ENCODE measurements at places on chromosomes 1 and 21. TPM values are rescaled to one million over a fixed set of nuclear protein-coding genes. Genes with fewer than 3 reads are reported as not detected.

DNA sequence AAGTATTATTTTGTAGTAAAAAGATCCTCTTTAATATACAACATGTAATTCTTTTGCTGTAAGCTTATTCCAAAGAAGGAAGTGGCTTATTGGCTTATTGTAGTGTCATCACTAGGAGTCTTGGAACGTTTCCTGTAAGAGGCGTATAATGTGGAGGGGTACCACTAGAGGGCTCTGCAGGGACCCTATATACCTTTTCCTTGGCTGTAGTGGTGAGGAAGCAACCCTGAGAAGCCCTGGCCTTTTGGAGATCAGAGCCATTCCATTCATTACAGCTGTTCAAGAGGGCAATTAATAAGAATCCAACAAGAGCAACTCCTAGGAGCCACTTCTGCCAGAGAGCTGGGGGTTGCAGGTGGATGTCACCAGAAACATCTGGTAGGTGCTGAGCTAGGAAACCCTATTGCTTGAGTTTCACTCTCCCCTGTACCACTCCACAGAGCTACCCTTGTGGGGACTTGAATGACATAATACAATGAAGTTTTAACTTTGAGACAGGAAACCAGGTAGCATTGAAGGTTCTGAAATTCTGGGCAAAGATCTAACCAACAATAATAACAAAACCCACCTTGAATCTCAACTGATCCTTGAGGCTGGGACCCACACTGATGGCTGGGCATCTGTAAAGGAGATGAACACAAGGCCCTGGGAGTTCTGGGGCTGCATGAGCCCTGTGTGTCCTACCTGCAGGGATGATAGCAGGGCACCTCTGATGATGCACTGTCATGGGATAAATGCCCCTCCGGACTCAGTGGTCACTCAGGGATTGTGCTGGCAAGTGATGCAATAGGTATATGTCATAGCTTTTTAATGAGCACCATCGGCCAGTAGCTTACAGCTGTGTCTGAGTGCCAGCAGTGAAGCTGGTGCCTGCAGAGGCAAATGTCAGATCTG lies 160.2 kb upstream of the COA6 start:
- no peak for DNase-seq

- DNase-seq = no peak
Measured at GRCh38 chr1:215407575-215407974, 159.5 kb upstream of the KCTD3 start.

GRCh38 chr1:221669441-221669840 lies 72.4 kb downstream of the DUSP10 start:
- no peak for DNase-seq

DNA sequence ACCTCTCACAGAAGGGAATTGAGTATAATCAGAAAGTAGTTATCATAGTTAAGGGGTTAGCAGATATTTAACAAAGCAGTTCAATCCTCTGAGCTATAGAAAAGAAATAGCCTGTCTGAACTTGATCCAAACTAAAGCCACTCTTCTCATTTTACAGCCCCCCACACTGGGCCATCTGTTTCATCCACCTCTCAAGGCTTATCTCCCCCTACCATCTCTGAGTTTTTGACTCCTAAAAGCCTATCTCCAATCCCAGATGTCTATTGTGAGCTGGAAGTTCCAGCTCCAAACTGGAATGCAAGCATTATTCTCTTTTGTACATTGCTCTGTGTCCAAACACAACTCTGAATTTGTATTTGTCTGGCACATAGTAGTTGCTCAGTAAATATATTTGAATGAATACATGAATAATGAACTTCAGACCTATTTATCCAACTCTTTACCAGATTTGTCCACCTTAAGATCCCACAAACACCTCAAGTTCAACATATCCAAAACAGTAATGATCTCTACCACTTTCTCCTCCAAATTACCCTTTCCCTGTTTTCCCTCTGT lies 98.1 kb downstream of the PLPP3 start:
- DNase-seq = no peak

DNA sequence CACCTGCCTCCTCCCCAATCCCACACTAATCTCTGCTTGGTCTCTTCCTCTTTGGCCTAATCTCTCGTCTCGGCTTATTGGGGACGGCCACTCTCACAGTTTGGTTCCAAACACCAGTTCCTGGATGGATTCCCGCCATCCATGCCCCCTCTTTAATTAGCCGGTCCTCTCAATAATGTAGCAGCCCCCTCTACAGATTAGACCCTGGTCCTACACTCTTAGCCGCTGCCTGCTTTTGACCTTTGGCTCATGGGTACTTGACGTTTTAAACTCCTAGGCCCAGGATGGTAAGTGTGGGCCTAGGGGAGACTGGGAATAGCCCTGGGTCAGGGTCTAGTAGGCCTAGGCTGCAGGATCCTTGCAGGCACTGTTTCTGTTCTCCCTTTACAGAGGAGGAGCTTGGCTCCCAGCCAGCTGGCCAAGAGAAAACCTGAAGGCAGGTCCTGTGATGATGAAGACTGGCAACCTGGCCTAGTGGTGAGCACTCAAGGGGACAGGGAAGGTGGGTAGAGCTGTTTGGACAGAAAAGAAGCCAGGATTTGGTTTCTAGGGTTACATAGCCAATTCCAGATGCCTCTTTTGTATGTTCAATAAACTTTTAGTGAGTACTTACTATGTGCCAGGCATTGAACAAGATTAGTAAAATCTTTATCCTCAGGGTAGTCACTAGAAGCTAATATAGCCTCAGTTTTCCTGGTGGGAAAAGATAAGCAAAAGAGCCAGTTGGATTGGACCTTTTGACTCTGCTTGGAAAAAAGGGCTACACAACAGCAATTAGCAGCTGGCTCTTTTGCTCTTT lies 758 bp downstream of the RAD54L start:
- peak; percentile 48 for DNase-seq

DNA sequence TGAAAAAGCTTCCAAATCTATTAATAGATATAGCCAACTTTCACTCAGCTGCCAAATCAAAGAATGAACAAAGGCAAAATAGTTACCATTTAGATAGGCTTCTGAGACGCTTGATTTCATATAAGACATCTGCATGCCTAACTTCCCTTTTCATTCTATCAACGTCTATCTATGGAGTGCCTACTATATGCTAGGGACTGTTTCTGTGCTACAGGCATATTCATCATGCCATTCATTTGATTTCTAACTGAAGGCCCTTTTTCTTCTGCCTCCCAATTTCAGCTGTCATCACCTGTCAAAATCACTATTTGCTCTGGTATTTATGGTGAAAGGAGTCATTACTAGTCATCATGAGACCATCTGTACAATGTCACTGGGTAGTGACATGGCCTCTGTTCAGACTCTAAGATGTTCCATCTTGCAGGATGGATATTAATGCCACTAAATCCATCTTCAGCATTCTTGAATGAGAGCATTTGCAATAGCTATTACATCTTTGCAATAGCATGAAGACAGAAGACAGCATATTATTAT lies 4.3 kb upstream of the KRTAP13-1 start:
- no peak for DNase-seq

GRCh38 chr21:23016617-23017016 lies 2018.4 kb downstream of the NCAM2 start:
- DNase-seq = no peak

DNA sequence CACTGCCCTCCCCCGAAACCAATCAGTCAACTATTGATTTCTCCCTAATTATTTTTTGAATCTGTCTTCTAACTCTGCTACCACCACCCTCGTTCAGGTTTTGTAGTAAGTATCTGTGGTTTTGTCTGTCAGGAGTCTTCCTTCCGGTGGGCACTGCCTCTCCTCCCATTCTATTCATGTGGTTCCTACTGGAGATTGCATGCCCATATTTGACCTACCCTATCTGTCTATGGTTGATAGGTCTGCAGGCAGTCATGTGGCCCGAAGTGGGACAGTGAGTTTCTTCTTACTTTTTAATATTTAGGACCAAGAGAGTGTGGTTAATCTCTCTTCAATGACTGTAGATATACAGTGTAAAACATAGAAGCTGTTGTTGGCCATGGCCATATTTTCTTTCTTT lies 17.8 kb upstream of the MAST2 start:
- DNase-seq = no peak

- DNase-seq = no peak
Measured at GRCh38 chr1:167551362-167551761, 2.2 kb downstream of the CREG1 start.

DNA sequence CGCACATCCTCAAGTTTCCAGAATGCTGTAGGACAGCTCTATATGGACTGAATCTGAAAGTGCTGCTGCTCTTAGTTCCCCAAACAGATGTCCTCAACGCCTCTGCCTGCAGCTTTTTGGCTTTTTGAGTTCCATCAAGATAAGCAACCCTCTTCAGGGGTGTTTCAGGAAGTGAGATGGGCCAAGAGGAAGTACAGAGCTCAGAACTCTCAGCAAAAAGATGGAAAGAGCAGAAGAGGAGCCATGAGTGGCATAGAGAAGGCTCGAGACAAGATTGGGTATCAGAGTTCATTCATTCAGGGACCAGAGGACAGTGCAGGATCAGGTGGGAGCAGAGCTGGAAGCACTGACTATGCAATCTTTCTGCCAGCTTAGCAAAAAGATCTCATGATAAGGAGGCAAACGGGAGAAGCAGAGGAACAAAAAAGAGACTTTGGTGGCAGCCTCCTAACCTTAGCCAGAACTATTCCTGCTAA lies at the start of the genes ADORA3 and TMIGD3:
ADORA3 (minus strand) TSS at position 49 of the 476 bp plus-strand sequence. CDS start 279 bp downstream, outside the sequence.
TMIGD3 (minus strand) TSS at position 49 of the 476 bp plus-strand sequence. CDS start 279 bp downstream, outside the sequence.
- DNase-seq = no peak

DNA sequence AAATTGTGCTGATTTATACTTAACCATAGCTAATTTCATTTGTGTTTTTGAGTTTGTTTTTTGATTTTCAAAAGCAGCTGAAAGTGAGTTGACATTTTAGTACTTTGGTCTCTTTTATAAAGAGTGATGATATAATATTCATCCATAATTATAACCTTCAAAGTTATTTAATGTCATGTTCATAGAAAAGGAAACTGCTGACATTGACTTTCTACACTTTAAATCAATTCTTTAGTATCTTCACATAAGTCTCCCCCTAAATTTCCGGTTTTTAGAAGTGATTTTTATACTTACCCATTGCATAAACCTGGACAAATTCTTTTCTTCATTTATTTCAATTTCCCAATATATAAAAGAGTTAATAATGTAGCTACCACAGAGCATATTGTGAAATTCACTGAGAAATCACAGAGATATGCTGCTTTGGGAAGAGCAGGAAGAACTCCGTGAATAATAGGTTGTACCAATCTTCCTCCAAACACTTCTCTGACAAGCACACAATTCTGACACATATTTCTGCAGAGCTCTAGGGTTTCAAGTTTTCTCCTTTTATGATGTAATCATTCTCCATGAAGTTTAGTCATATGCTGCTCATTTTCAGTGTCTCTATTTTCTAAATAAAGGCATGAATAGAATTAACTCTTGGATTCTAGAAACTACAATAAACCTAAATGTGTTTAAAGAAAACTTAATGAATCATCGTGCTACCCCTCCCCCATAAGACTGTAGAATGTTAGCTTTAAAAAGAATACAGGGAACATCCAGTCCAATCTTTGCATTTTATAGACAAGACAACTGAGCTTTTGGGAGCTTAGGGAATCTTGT lies 25.6 kb upstream of the CDC42BPA start:
- no peak for DNase-seq

DNA sequence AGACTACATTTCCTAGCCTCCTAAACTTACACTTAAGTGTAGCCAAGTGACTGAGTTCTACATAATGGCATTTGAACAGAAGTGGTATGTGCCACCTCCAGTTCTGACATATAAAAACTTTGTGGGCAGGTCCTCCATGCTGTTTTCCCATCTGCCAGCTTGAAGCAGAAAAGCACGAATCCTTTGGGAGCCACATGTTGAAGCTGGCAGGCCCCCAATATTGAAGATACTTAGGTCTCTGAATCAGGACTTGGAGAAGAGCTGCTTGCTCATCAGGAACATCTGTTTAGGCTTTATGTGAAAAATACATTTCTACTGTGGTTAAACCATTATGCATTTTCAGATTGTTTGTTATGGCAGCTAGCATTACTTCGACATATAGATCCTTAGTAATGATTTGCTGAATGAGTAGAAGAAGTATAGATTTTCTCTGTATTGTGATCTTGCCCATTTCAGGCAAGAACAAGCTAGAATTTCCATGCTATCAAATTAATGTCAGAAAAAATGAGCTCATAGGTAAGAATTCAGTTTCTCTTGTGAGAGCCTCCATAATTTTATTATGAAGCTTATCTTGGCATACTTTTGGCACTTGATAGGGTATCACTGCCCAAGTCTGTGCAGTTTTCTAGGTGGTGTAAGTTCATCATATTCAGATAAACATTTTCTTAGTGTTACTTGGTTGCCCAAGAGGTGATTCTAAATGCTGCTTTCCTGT lies 68.4 kb downstream of the GDAP2 start:
- DNase-seq = no peak

GRCh38 chr1:9435854-9436640 lies 103.2 kb upstream of the SLC25A33 start:
- DNase-seq = no peak

The HLCS gene
- total RNA-seq = 18.5 TPM

The ITGB2 gene
- total RNA-seq = 1.5 TPM

The JTB gene
- total RNA-seq = 123 TPM

The PPM1J gene
- total RNA-seq = 7.5 TPM

The FAM110D gene
- total RNA-seq = 0.34 TPM

The SORT1 gene
- total RNA-seq = 20.2 TPM

The RYR2 gene
- total RNA-seq = 0.02 TPM

The CR1L gene
- total RNA-seq = 0.15 TPM

The CD53 gene
- 0.96 TPM for total RNA-seq

All from HCT116 (cell line).